ENCODE measurements at places on chromosomes 11 and 22. TPM values are rescaled to one million over a fixed set of nuclear protein-coding genes. Genes with fewer than 3 reads are reported as not detected.

- no peak for DNase-seq
Observed at GRCh38 chr11:45471266-45471665, 185.1 kb upstream of the SYT13 start.

GRCh38 chr11:45178890-45179671, 32.6 kb downstream of the PRDM11 start:
- no peak for DNase-seq

GRCh38 chr11:61042961-61043540, 59.2 kb upstream of the CD5 start:
- DNase-seq: no peak

GRCh38 chr11:58801974-58802545, 42.4 kb downstream of the GLYATL2 start:
- DNase-seq: no peak

DNA sequence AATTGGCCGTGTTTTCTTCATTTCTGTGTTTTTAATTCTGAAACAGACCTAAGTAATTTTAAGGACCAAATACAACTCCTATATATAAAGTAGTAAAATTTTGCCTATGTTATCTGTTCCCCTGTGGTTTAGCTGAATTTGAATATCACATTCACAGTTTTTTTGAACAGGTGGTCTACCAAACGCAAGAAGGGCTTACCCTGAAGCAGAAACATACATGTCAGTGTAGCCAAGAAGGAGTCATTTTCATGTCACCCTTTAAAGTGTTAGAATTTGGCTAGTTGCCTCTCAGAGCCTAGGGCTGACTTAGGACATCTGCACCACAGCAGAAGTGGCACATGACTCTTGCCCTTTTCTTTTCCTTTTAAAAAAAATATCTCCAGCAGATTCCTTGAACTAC, 34.3 kb downstream of the MYBPC3 start:
- no peak for DNase-seq

DNA sequence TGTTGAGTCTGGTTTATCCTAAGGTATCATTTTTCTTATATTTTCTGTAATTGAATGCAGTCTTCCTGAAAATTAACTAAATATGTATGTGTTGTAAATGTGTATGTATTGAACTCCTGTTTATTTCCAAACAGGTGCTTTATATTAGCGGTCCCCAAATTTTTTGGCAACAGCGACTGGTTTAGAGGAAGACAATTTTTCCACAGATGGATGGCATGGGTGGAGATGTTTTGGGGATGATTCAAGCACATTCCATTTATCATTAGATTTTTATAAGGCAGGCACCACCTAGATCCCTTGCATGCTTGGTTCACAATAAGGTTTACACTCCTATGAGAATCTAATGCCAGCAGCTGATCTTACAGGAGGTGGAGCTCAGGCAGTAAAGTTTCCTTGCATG, 210.5 kb upstream of the ANO3 start:
- no peak for DNase-seq

GRCh38 chr11:111913031-111913861, 712 bp downstream of the HSPB2 start:
- DNase-seq: no peak

- DNase-seq: no peak
Observed at GRCh38 chr11:93549976-93550375, 6.8 kb upstream of the SMCO4 start.

GRCh38 chr11:35945137-35945518, 1.3 kb downstream of the LDLRAD3 start:
- DNase-seq: no peak

DNA sequence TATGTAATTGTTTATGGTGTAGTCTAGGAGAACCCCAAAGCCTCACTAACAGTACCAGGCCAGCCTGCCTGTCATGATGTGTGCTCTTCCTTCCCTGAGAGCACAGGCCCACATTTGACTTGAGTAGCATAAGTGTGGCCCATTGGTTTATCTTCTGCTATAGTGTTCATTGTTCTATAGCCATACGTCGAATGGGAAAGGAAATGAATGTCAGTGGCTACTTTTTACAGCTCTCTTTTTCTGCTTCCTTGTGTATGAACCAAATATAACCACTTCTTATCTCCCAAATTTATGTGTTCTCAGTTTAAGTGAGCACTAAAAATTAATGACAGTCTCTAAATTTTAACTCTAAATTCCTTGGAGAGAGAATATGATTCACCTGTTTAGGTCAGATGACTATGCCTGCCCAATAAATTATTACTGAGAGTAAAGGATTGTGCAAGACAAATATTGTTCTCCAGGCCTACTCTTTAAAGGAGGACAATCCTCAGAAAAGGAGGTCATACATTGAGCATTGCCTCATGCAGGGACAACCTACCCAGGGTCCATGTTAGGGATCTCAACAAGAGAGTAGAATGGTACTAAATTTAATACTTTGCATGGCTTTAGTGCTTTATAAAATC, 222.9 kb upstream of the ARHGAP20 start:
- DNase-seq: no peak

- no peak for DNase-seq
Observed at GRCh38 chr11:116835042-116835772, 2.2 kb downstream of the APOA1 start.

GRCh38 chr11:12540075-12540680, 134.0 kb upstream of the TEAD1 start:
- no peak for DNase-seq

- DNase-seq: no peak
Observed at GRCh38 chr11:70788248-70789022, 390.1 kb downstream of the CTTN start.

DNA sequence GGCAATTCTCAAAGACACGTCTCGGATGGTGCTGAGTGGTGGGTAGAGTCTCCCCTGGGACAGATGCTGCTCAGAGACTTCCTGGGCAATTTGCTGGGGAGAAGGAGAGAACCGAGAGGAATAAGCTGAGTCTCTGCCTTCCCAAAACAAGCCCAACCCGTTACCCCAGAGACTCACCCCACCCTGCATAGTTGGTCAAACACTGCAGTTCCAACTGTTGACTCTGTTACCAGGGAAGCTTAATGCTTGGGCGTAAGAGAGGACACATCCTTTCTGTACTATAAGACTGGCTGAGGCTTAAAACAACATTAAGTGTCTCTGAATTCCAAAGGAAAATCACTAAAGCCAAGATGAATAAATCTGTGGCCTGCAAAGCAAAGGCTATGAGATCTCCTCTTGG, 68.1 kb downstream of the CCDC81 start:
- DNase-seq: no peak

GRCh38 chr11:114148013-114148382, 88.5 kb downstream of the ZBTB16 start:
- no peak for DNase-seq

GRCh38 chr11:112024178-112024772, 933 bp upstream of the DLAT start:
- peak; percentile 19 for DNase-seq

DNA sequence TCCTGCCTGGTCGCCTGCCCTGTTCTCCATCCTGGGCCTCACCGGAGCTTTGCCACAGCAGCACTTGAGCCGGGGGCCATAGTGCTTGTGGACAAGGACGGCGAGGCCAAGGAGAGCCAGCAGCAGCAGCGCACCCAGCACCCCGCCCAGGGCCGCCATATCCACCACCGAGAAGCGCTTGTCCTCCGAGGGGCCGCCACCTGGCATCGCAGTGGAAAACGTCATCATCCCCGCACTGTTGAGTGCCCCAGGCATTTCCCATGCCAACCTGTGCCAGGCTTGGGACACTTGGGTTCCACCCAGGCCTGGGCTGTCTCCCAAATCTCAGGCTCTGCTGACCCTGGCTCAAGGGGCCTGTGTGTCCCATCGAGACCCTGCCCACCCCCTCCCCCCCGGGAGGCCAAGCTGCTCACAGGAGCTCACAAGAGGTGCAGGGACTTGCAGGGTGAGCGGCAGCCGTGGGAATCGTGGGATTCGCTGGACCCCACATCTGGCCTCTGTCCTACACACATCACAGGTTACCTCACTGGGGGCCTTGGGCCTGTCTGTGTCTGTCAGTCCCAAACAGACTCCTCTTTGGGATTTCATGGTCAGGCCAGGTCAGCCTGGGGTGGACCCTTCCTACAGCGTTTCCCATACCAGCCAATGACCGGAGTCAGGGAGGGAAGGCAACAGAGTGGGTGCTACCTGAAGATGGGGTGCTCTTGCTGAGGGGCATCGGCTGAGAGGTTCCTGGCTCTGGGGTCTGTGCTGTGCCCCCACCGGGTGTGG, 2.3 kb upstream of the IRF7 start:
- DNase-seq: no peak

DNA sequence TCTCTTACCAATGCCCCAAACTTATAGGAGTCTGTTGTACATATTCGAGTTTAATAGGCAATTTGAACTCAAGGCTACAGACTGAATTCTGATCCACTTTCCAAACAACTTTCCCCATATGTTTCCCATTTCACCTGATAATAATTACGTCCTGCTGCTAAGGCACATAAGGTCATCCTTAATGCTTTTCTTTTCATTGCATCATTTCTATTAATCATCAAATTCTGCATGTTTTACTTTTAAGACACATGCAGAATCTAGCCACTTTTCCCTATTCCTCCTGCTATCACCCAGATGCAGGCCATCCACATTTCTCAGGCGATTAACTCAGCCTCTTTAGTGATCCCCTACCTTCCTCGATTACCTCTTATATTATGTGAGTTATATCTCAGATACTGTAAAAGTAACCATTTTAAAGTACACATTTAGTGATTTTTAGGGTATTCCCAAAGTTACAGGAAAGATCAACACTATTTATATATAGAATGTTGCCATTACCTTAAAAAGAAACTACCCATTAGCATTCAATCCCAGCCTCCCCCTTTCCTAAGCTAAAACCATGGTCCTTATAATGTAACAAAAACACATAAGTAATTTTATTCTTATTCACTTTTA, 14.9 kb downstream of the XKR3 start:
- DNase-seq: no peak

- DNase-seq: no peak
Observed at GRCh38 chr22:43783777-43784176, 28.3 kb downstream of the EFCAB6 start.

DNA sequence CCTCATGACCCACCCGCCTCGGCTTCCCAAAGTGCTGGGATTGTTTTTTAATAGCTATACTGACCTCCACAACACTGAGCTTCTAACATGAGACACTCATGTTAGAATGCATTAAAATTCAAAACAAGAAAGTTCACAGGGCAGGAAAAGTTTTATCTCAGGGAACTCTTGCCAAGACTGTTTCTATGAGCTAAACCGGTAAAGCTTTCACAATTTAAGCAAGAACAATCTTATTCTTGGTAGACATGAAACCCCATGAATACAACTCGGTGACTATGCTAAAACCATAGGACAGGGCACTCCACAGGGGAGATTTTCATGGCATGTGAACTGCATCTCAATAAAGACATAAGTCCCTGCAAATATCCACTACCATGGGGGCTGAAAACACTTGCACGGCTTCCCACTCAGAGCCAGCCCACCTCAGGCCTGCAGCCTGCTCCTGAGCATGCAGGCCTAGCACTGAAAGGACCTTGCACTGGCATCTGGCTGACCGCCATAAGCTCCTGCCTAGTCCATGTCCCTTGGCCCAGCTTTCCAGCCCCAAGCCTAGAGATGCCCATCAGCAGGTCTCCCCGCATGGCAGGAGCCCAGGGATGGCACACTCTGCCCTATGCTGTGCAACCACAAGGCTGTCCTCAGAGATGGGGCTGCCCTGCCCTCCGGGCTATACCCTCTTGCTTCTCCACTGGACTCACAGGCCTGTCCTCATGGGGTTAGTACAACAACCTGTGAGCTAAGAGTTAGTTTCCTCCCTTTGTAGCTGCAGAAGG, 58.4 kb downstream of the DGCR2 start:
- DNase-seq: no peak

DNA sequence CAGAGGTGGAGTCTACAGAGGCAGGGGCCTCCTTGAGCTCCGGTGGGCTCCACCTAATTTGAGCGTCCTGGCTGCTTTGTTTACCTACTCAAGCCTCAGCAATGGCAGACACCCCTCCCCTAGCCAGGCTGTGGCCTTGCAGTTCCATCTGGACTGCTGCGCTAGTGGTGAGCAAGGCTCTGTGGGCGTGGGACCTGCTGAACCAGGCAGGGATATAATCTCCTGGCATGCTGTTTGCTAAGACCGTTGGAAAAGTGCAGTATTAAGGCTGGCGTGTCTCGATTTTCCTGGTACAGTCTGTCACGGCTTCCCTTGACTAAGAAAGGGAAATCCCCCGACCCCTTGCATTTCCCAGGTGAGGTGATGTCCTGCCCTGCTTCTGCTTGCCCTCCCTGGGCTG, 77.7 kb downstream of the GDPD4 start:
- DNase-seq: no peak

DNA sequence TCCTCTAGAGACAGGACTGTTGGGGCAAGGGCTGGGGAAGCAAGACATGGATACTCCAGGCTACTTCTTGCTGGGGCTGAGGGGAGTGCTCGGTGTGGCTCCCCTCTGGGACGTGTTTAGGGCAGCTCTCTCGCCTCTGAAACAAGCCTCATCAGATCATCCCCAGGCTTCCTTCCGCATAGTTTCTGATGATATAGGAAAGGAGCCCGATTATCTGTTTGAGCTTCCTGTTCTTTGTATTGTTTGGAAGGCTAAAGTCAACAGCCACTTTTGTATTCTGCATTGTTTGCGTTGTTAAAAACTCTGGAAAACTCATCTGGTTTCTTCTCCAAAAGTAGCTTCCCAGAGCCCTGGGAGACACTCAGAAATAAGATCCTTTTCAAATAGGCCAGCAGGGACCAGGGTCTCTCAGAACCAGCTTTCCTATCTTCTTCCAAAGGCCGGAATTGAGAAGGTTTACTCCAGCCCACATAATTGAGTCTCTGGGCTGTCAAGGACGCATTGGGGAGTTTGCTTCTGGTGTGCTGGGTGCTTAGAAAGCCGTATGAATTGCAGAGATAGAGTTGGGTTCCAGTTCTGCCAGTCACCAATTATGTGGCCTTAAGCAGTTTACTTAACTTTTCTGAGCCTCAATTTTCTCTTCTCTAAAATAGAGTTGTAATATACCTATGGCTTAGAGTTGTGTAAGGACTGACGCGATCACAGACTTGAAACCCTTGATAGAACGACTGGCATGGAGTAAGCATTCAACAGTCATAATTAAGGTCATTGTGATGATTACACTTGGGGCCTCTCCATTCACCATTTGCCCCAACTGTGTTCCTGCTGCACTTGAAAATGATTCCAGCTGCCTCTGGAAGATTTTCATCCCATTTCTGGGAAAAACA, 19.1 kb downstream of the CD44 start:
- DNase-seq: no peak

Gene SLC22A12
- total RNA-seq: not detected

Gene ADAMTS15
- not detected for total RNA-seq

Gene DENND6B
- total RNA-seq: 2.1 TPM
